ENCODE measurements at places on chromosomes 12 and 14.

DNA sequence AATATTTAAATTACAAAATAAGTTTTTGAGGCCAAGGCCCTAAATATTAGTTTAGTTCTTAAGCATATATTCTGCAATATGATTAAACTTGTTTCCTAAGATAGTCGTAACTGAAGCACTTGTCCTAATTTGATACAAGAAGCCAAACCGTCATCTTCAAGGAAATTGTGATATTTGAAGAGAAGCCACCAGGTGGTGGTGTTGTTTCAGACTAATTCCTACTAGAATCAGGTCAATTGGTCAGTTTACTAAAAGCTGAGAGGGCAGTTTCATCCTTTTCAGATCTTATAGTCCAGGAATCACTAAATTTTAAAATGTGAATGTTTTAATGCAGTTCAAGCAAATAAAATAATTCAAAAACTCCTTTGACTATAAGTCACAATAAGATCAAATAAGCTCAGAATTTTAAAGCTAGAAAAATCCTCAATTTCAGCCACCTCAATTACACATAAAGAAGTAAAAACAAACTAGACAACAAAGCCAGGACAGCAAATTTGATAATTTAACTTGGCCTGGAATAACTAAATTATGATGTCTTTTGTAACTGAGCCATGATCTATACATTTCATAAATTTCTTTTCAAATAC, 7.1 kb upstream of the ARL1 start:
- peak; percentile 43 for DNase-seq

DNA sequence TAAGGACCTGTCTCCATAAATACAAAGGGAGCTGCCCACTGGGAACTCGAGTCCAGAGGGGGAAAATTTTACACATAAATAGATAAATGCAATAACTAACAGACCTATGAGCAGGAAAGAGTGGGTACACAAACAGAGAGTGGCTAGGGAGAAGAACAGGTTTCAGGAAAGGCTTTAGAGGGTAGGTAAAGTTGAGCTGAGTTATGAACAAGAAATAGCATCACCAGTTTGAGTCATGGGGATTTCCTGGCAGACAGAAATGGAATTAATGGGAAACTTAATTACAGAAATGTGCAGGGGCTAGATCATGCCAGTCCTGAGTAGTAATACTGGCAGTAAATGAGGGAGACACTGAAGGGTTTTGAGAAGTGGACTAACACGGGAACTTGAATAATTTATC, 58.0 kb upstream of the CCDC175 start:
- no peak for DNase-seq

GRCh38 chr14:67917006-67917405, 97.4 kb downstream of the RAD51B start:
- no peak for DNase-seq

DNA sequence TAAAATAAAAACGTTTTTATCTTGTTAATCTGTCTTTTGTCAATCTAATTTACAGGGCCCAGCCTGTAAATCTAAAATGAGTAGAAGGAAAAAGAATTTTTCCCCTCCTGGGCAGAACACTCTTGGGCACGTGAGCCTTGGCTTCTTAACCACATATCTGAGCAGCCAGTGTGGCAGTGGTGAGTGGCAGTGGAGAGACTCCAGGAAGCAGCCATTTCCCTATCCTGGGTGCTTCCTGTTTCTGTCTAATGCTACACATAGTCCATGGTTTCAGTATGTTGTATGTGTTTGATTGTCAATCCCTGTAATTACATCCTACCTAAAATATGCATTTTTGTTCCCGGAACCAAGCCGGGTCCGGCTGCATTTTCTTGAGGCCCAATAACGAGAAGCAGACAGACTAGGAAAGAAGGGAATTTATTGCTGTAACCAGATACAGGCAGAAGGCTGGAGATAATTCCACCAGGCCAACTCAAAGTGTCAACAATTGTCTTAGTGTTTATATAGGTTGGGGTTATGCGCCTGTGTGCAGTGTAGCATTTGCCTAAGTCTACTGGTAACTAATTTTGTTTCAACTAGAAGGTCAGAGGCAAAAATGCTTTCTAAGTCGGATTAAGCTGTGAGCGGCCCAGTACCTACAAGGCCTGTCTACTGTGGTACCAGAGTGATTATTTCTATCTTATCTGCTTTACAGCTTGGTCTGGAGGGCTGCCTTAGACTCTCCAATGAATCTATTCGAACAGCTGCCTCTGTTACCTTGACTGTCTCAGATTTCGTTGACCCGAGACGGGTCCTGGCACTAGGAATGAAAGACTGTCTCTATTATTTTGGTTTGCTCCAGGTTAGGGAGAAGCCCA, 82.4 kb upstream of the RESF1 start:
- DNase-seq: no peak

- DNase-seq: no peak
These were observed 15.2 kb upstream of the CLIP1 start for GRCh38 chr12:122437656-122438121.

- no peak for DNase-seq
These were observed 3.2 kb downstream of the CFL2 start for GRCh38 chr14:34711169-34711568.

DNA sequence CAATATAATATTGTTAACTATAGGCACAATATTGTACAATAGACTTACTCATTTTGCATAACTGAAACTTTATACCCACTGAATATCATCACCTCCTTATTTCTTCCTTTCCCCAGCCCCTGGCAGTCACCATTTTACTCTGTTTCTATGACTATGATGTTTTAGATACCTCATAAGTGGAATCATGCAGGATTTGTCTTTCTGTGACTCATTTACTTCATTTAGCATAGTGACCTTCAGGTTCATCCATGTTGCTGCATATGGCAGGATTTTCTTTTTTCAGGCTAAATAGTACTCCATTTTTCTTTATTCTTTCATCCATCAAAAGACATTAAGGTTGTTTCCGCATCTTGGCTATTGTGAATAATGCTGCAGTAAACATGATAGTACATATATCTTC, 18.9 kb downstream of the USP15 start:
- no peak for DNase-seq

DNA sequence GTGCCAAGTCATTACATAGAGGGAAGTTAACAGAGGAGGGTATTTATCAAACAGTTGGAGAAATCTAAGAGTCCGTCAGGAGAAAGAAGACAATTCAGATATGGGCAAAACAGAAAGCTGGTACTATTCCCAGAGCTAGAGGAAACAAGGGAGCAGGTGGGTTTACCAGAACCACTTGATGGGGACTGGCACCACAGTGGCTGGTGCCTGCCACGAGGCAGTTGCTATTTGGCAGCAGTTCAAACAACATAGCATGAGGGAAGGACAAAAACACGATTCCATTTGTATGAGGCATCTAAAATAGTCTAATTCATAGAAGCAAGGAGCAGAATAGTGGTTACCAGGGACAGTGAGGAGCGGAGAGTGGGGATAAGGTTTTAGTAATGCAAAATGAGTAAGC, 24.6 kb upstream of the KLRD1 start:
- no peak for DNase-seq

- DNase-seq: no peak
These were observed 10.4 kb upstream of the SERPINA11 start for GRCh38 chr14:94462763-94463572.

DNA sequence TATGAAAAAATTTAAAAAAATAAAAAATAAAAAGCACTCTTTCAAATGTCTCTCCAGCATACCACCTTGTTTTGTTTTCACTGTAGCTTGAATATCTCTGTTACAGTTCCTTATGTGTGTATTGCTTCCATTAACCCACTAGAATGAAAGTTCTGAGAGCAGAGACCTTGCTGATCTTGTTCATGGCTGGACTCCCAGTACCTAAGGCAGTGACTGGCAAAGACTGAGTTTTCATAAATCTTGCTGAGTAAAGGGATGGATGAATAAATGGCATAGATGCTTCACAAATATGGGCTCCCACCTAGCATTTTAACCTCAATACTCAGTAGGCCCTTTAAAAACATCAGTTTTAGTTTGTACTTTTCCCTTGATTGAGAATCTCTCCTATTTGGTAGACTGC, 915.9 kb downstream of the DIO2 start:
- no peak for DNase-seq

Measured in H7 (cell line).